HCEC 1CT (cell line): ENCODE measurements at places on chromosomes 6 and 20.
A peak's percentile ranks its signal among the peaks of the same experiment; 100 is the strongest.

- DNase-seq = peak; percentile 60
Observed at GRCh38 chr6:129895692-129896091, 34.6 kb upstream of the TMEM244 start.

GRCh38 chr20:63274381-63275228 is 2.0 kb downstream of the ARFGAP1 start:
- no peak for DNase-seq

GRCh38 chr6:152094992-152095592 is 287.6 kb downstream of the ESR1 start:
- DNase-seq = peak; percentile 100

GRCh38 chr6:111806165-111806547 is 67.1 kb downstream of the FYN start:
- DNase-seq = no peak

GRCh38 chr6:97423190-97423589 is 140.2 kb upstream of the MMS22L start:
- no peak for DNase-seq

GRCh38 chr6:110277100-110277665 is 81.0 kb downstream of the METTL24 start:
- DNase-seq = no peak

DNA sequence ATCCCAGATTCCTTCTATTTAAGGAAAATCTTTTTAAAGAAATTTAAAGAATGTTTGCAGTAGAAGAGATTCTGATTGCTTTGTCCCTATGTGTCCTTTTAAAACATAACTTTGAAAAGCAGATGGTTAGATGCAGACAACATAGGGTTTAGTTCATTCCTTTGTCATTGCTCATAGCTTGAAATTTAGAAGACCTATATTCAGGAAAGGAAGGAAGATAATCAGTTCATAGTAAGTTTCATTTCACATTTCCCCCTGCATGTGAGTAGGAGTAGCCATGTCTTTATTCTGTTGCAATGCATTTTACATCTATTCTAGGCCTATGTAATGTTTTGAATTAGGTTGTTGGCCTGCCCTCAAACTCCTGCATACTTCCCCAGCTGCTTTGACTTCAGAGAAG is 197.9 kb upstream of the GRIK2 start:
- peak; percentile 78 for DNase-seq

- no peak for DNase-seq
Observed at GRCh38 chr6:33201147-33201545, 479 bp downstream of the SLC39A7 start.

GRCh38 chr6:153401751-153402150 is 270.7 kb upstream of the RGS17 start:
- DNase-seq = peak; percentile 61

DNA sequence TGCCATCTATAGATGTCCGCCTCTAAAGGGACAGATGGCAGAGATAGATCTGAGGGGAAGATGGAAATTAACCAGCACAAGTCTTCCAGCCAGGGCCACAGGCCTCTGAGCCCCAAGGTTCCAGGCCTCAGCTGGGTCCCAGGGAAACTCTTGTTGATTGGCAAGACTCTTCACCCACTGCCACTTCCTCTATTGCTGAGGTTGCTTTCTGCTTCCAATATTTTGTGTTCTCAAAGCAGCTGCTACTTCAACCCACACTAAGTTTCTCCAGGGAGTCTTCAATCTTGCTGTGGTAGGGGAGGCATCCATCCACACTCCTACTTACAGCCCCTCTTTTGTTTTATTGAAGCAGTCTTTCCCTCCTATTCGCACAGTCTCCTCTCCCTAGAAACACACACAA is 36.4 kb upstream of the SASH1 start:
- DNase-seq = no peak

- DNase-seq = no peak
Observed at GRCh38 chr6:158815379-158815724, 3.8 kb downstream of the EZR start.

GRCh38 chr6:19327241-19327640 is 509.9 kb upstream of the ID4 start:
- no peak for DNase-seq

- no peak for DNase-seq
Observed at GRCh38 chr6:69012876-69013275, 377.8 kb downstream of the ADGRB3 start.

DNA sequence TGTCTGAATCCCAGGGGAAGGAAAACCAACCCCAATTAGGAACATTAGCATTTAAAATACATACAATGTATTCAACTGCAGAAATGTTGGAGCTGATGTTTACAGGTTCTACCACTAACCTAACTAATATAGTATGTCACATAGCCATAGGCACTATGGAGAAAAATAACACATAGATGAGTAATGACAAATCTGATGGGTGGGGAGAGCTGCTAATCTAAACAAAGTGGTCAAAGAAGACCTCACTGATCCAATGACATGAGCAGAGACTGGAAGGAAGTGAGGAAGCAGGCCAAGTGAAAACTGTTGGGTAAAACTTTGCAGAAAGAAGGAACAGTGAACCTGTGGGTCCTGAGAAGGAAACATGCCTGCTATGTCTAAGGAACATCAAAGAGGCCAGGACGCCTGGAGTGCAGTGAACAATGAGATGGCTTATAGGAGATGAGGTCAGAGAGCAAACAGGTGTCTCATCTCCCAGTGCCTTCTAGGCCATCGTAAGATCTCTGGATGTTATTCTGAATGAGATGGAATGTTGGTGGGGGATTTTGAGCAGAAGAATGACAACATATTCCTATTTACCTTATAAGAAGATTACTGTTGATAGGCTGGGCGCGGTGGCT is 135.7 kb downstream of the ALDH8A1 start:
- DNase-seq = peak; percentile 77

DNA sequence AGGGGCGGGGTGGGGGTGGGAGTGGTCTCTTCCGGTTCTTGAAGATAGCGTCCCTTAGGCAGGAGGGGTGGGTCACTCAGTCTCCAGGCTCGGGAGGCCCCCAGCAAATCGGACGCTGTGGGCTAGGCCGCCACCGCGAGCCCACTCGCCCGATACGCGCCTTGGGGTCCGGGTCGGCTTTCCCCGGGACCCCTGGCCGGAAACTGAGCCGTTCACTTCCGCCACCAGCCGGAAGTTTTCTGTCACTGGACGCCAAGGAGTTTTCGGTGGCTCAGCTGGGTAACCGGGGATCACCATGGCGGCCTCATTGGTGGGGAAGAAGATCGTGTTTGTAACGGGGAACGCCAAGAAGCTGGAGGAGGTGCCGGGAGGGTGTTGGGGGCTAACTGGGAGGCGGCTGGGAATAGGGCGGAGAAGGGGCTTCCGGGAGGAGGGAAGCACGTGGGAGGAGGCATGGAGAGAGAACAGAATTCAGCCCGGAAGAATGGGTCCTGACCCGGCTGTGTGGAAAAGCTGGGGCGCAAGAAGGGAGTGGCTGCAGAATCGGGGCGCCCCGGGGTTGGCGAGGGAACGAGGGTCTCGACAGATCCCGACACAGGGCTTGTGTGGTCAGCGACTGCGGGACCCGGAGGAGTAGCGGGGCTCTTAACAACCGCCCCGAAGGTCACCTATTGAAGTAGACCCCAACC is at the start of gene ITPA:
TSS of gene ITPA (plus strand) at position 242 of the 689 bp plus-strand sequence. CDS start at position 296, 54 bp downstream.
- DNase-seq = peak; percentile 34

DNA sequence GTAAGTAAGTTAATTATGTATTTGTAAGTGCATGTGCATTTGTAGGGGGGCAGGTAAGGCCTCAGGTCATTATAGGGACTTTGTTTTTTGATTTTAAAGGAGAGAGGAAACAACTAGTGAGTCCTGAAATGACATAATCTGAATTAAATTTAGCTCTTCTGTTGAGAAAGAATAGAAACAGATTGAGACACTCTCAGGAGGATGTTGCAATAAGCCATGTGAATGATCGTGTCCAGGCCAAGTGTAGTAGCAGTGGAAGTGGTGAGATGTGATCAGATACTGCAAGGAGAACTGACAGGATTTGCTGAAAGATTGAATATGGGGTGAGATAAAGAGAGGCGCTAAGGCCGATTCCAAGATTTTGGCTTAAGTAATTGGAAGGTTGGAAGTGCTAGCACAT is 2.6 kb upstream of the CENPW start:
- DNase-seq = peak; percentile 70

GRCh38 chr6:168305863-168306262 is 13.7 kb downstream of the DACT2 start:
- DNase-seq = no peak

DNA sequence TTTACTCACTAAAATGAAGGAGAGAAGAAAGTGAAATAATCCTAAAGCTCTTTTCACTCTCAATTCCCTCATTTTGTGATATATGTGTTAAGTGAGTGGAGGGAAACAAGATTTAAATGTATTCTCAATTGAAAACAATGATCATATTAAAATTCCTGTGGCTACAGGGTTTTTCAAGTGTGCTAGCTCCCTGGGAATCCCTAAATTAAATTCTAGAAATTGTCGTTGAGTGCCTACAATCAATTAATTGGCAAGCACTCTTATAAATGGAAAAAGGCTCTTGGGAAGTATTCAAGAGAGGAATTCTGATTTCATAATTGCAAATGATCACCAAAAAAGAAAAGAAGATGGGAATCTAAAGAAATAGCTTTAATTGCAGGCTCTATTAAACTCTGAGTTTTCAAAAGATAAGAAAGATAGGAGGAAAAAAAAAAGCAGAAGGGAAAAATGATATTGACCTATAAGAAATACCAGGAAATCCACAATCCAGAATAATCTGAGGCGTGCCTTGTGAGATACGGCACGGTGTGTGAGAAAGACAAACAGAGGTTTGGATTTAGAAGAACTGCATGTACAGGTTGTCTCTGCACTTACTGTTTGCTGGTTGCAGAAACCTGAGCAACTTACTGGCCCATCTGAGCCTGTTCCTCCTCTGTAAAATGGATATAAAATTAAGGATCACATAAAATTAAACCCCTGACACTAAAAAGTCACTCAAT is 18.3 kb upstream of the MBOAT1 start:
- DNase-seq = no peak

- DNase-seq = no peak
Observed at GRCh38 chr6:28563430-28564095, 37.9 kb downstream of the GPX5 start.

DNA sequence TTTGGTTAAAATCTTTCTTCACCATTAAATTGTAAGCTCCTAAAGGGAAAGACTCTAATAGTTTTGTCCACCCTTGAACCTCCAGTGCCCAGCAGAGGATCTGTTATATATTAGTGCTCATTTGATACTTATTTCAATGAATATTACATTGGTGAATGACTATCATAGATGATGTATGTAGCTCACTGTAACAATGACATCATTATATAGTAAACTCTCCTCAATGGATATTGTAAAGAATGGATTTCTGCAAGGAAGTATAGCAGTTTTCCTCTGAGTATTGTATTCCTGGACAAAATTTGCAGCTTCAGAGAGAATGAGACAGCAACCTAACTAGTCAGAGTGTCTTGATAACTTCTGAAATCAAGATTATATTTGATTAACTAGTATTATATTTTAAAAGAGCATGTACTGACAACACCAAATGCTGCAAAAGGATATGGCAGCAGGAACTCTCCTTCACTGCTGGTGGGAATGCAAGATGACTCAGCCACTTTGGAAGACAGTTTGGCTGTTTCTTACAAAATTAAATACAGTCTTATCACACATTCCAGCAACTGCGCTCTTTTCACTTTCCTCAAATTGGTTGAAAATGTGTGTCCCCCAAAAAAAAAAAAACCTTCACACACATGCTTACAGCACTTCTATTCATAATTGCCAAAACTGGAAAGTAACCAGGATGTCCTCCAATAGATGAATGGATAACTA is 189.8 kb upstream of the OPRM1 start:
- DNase-seq = no peak

GRCh38 chr6:111427341-111428116 is 55.5 kb downstream of the REV3L start:
- DNase-seq = peak; percentile 92

DNA sequence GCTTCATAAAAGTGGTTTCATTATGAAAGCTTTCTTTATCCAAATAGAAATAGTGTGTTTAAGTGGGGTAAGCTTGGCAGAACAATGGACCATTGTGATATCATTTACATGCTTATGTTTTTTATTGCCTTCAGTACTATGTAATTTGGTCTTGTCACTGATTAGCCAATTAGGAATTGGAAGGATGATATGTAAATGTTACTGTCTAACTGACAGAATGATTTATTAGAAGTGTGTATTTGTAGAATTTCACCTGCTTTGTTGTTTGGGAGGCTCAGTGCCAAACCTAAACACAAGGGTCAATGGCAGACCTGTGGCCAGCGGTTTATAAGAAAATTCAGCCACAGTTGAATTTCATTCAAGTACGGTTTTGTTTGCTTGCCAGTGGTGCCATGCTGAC is 39.0 kb downstream of the AIG1 start:
- no peak for DNase-seq

DNA sequence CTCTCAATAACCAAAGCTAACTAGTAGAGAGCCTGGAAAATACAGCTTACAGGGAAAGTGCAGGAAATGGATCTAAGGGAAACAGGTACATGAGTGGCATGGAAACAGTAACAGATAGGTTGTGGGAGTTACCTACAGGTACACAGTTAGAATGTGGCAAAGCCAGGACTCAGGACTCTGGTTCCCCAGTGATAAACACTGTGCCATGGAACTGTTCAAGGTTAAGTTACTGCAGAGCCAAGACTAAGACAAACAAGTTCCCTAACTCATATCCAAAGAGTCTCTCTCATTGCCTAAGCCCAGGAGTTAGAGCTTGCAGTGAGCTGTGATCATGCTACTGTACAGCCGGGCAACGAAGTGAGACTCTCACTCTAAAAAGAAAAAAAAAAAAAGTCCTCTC is 6.6 kb downstream of the MED20 start:
- no peak for DNase-seq

DNA sequence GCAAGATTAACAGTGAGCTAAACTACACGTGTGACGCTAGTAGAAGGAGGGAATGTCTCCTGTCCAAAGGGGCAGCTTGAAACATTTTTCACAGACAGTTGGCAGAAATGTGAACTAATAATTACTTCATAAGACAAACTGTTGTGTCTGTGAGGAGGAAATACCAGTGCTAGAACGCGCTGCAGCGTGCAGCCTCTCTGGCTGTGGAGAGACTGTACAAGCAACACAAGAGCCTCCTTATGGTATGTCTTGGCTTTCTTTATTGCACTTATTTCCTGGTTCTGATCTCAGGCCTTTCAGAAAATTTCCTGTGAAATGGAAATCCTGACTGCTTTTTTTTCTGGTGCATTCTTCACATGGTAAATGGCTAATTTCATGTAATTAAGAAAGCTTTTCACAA is 25.3 kb upstream of the TIAM2 start:
- DNase-seq = no peak

- peak; percentile 79 for DNase-seq
Observed at GRCh38 chr6:116246089-116246488, 7.8 kb downstream of the TSPYL4 start.

- no peak for DNase-seq
Observed at GRCh38 chr6:159114569-159114968, 54.6 kb upstream of the FNDC1 start.

GRCh38 chr6:1770435-1770843 is 160.7 kb downstream of the FOXC1 start:
- DNase-seq = no peak
